ENCODE measurements at places on chromosomes 3 and 15. TPM values are rescaled to one million over a fixed set of nuclear protein-coding genes. Genes with fewer than 3 reads are reported as not detected.

SOX14 gene
- not detected for total RNA-seq

- DNase-seq: peak; percentile 55
Measured at GRCh38 chr3:106578911-106579310, 710.1 kb upstream of the CBLB start.

DNA sequence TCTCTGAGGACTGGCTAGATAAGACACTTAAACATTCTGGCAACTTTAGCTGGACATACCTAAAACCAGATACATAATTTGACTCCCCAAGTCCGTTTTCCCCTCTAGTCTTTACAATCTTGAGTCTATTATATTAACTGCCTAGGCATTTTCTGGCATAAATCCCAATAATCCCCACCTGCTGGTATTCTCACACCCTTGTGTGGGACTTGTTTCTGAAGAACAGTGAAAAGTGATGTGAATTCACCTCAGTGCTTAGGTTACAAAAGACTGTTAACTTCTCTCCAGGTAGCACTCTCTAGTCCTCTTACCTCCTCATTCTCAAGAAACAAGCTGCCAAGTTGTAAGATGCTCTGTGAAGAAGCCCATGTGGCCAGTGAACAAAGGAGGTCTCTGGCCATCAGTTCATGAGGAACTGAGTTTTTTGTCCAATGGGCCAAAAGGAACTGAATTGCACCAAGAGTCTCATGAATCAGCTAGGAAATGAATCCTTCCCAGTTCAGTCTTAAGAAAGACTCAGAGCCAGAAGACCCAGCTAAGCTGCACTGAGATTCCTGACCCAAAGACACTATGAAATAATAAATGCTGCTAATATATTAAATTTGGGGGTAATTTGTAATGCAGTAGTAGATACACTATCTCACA, 4.1 kb downstream of the OSBPL11 start:
- DNase-seq: peak; percentile 11

SNX33 gene
- 12.7 TPM for total RNA-seq

DNA sequence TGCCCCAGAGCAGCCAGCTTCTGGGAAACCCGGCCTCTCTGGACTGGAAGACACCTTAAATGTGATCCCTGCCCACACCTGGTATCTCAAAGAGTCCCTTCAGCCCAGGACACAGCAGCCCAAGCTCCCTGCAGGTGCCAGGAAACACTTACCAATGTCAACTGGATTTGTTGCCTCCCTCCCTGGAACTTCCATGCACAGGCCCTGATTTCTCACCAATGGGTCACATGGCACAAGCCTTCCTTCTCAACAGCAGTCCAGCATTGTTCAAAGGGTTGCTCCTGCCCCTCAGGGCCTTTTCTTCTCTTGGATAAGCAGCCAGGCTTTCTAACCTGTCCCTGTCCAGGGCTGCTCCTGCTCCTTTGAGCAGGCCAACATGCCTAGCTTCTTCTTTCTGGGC, 31.6 kb downstream of the ANP32A start:
- DNase-seq: no peak

GRCh38 chr3:176651622-176652021, 545.7 kb downstream of the TBL1XR1 start:
- DNase-seq: no peak

GRCh38 chr3:17130956-17131355, 246.2 kb downstream of the PLCL2 start:
- no peak for DNase-seq

All from IMR-90 (cell line).